ENCODE measurements at places on chromosomes 11 and 22.

GRCh38 chr22:42912059-42912458 lies 55.0 kb upstream of the ARFGAP3 start:
- no peak for DNase-seq

GRCh38 chr11:102489186-102490145 lies 36.9 kb upstream of the TMEM123 start:
- no peak for DNase-seq

- DNase-seq = no peak
These were observed 39.9 kb downstream of the SERGEF start for GRCh38 chr11:17972987-17973386.

- DNase-seq = no peak
These were observed 772 bp downstream of the NAV2 start for GRCh38 chr11:19713196-19714021.

DNA sequence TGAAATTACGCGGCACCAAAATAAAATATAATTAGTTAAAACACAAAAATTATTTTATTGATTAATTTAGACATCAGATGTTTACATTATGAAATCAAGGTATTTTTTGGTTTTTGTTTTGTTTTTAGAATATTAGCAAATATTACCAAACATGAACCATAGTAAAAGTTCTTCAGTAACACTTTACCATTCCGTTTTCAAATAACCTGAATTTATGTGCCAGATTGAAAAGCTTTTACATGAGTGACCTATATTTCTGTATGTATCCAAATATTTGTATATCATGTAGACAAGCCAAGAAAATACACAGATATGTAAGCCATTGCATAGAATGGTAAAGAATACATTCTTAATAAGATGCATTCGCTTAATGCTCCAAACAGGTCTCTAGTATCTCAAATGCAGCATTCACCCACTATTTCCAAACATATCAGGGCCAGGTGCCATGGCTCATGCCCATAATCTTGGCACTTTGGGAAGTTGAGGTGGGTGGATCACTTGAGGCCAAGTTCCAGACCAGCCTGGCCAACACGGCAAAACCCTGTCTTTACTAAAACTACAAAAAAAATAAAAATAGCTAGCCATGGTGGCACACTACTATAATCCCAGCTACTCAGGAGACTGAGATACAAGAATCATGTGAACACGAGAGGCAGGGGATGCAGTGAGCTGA lies 102.4 kb upstream of the SERPIND1 start:
- DNase-seq = no peak

DNA sequence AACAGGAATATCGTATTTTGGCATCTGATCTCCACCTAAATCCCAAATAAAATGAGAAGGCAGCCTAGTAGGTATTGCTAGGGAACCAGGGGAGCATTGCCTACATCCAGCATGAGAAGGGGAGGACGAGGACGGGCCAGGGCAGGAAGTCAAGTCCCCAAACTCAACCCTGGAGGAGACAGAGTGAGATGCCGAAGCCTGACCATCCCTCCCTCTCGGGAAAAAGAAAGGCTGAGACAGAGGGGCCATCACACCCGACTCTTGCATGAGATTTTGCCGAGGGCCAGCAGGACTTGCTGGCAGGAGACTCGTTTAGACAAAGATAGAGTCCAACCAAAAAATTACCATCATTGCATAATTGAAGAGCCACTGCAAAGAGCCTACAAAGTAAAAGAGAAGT lies 50.2 kb upstream of the SPATA19 start:
- no peak for DNase-seq

GRCh38 chr11:128572965-128573364 lies 14.4 kb downstream of the ETS1 start:
- DNase-seq = no peak

DNA sequence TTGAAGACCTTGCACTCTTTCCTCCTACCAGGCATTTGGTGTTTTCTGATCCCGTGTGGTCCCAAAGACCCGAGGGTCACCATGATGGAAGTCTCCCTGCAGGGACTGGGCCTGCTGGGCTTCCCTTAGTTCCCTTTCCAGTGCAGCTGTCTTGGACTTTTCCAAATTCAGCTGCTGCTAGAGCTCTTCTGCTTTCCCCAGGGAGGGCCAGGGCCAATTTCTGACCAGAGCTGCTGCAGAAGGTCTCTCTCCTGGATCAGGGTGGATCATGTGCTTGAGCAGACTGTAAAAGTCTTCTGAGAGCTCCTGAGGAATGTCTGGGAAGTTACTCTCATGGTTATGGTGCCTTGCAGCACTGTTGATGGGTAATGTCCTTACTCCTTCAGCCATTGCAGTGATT lies 23.2 kb downstream of the LDLRAD3 start:
- DNase-seq = no peak

GRCh38 chr22:44317886-44318637 lies 5.3 kb upstream of the SHISAL1 start:
- DNase-seq = no peak

GRCh38 chr11:122732342-122733315 lies 77.1 kb downstream of the UBASH3B start:
- no peak for DNase-seq

DNA sequence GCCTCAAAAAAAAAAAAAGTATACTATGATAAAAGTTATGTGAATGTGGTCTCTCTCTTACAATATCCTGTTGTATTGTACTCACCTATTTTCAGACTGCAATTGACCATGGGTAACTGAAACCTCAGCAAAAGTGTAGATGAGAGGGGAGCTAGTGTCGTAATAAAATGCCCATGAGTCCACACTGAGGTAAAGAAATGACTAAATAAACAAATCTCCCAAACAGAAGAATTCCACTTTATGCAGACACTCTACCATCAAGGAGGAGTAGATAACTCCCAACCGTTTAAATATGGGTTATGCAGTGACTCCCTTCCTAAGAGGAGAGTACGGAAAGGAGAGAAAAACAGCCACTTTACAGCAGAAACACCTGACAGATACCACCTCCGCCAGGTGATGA lies 14.6 kb downstream of the GNB1L start:
- no peak for DNase-seq

DNA sequence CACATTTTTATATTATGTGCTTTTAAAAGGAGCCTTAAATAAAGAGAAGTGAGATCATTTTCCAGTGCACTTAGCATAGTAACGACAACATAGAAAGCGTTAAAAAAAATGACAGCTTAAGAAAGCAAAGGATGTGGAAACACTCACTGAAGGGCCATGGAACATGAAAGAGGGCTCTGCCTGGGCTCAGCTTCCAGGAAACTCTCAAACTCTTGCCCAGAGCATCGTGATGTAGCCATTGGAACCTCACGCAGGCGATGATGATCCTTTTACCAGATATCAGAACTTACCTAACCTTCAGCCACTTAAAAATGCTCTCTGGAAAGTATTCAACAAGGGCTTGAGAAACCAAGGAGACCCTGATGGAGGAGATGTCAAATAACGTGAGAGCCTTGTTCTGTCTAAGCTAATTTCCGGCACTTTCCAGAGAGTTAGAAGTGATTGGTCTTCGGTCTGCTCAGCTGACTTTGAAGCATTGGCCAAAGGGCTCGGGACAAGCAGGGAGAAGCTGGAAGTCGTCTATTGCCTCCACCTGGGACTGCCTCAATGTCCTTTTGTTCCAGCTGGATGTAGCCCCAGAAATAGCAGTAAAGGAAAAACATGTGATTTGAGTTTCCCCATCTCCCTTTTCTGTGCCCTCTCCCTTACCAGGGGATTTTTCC lies 21.5 kb upstream of the ETS1 start:
- DNase-seq = no peak

DNA sequence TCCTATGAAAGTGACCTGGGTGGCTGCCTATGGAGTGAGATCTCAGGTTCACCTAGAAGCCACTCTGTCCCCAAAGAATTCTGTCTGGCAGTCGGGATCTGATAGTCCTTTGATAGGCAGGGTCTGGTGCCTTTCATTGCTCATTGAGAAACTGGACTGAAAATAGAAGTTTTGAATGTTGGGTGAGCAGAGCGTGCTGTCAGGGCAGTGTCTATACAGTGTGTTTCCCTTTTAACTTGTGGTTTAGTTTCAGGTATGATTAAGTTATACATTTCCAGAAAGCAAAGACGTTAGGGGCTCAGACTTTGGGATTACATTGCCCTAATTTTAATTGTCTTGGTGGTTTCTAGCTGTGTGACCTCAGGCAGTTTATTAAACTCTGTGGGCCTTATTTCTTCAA lies 111.3 kb upstream of the PAX6 start:
- no peak for DNase-seq

DNA sequence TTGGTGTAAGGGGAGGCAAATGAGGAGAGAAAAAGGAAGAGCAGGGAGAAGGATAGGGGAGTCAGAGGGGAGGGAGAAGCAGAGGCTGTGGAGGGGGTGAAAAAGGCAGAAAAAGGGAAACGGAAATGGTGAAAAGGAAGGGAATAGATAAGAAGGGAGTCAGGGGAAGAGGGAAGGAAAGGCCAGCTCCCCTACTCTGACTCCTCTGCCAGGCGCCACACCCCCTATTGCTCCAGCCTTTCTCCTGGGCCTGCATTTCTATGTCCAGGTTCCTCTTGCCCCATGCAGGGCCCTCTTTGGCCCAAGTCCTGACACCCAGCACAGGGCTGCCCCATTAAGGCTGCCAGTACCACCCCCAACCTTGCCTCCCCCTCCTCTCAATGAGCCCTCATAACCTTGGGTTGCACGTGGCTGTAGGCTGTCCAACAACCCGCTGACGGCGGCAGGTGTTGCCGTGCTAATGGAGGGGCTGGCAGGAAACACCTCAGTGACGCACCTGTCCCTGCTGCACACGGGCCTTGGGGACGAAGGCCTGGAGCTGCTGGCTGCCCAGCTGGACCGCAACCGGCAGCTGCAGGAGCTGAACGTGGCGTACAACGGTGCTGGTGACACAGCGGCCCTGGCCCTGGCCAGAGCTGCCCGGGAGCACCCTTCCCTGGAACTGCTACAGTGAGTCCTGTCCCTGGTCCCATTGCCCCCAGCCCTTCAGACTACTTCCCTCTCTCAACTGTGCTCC lies 3.4 kb upstream of the NHERF4 start:
- no peak for DNase-seq

All from activated CD8-positive, alpha-beta memory T cell treated with anti-CD3 and anti-CD28 coated beads for 1 hour (primary cell).